ENCODE measurements at places on chromosomes 11 and 22.
A peak's percentile ranks its signal among the peaks of the same experiment; 100 is the strongest.

- peak; percentile 37 for DNase-seq
These were observed 53.2 kb downstream of the CHRDL2 start for GRCh38 chr11:74678041-74678440.

- DNase-seq: peak; percentile 59
These were observed 74.5 kb upstream of the LMO1 start for GRCh38 chr11:8338138-8338537.

DNA sequence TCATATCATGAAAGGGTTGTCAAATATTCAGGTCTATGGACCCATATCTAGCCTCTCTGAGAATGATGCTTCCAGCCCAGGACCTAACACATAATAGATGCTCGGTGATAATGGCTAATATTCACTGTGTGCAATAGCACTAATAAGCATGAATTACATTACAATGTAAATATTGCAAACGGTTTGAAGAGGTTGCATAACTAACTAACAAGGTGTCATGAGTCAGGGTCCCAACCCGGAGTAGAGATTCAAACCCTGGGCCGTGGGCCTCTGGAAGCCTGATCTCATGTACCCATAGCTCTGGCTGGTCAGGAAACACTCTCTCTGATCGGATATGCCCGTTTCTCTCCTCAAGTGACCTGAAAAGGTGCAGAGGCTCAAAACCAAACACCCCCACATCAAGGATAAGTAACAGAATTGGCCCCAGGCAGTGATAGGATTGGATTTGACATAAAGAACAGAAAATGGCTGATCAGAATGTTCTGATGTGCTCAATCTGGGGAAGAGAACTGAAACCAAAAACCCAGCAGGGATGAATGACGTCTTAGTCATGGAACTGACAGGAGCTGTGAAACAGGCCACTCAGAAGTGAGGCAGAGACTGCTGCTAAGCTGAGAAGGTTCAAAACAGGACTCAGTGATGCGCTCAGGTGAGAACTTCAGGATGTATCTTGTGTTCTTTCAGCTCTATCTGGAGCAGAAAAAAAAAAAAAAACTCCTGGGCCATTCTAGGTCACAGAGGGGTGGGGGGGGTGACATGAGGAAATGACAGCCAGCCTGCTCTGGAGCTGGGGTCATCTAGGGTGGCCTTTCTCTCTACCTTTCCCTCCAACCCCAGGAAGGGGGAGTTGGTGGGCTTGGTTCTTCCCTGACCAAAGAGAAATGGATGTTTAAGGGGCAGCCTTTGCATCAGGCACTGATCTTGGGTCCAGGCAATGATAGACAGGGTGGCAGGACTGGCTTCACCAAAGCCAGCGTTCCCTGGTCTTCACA, 6.6 kb upstream of the KCTD17 start:
- DNase-seq: no peak

GRCh38 chr22:43731988-43732387, 80.1 kb downstream of the EFCAB6 start:
- no peak for DNase-seq

- DNase-seq: no peak
These were observed 687 bp upstream of the CALCA start for GRCh38 chr11:14972581-14973495.
